ENCODE measurements at places on chromosomes 5 and 9.

GRCh38 chr9:120912958-120913646, 13.5 kb downstream of the TRAF1 start:
- no peak for DNase-seq

DNA sequence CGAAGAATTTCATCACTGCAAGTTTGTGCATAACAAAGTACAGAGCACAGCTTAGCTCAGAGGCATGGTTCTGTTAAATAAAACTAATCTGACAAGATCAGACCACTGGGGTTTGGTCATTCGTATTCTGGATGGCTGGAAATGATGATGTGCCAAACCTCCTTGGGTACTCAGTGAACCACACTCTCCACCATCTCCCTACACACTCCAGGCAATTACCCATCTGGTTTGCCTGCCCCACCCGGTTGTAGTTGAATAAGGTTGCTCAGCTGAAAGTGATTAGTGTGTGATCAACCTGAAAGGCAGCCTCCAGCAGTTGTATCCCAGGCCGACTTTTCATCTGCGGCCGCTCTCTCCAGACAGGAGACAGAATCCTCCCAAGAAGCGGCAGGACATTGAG, 371.4 kb downstream of the TLE1 start:
- DNase-seq, result no peak

DNA sequence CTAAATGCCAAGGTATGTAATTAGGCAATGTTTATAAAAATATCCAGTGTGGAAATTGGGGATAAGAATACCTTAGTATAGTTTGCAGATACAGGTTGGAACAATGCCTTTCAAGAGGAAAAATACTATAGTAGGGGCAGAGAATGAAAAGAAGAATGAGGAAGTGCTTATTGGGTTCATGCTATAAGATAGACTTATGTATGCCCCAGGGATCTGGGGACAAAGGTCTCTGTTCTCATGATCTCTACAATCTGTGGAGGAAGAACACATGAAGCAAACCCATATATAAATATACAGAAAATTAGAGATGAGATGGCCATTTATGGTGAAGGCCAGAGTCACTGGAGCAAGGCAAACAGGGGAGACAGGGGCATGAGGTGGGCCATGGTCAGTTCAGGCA, 106.5 kb upstream of the DAB2 start:
- no peak for DNase-seq

GRCh38 chr5:75666801-75667200, 50.4 kb downstream of the POC5 start:
- no peak for DNase-seq

GRCh38 chr5:5025774-5026408, 114.2 kb upstream of the ADAMTS16 start:
- no peak for DNase-seq

DNA sequence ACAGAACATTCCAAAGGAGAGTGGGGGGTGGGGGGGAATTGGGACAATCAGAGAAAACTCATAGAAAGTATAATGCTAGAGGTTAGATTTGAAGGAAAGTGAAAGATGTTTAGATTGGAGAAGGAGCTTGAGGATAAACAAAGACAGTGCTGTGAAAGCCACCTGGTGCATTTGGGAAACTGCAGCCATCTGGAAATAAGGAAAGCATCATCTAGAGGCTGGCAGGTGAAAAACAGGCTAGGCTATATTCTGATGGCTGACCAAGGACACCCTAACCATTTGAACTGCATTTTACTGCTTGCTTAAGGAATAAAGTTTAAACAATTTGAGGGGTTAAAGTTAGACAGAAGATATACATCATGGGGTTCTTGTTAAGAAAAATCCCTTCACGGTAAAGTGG, 296.4 kb downstream of the CETN3 start:
- no peak for DNase-seq

DNA sequence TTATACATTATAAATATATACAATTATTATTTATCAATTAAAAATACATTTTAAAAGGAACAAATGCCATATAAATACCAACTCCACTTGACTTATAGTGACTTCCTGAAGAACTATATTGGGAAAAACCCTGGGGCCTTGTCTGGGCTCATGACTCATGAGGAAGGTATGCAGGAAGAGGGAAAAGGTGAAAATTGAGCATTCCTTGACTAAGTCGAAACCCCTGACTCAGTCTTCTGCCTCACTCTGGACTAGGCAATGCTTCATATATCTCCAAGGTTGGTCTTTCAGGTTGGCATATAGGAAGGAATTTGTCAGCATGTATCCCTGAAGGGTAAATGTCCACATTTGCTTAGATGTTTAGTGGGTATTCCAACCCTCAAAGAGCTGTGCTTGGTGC, 78.5 kb downstream of the SH3TC2 start:
- DNase-seq, result no peak

GRCh38 chr5:97923997-97924396, 741.0 kb upstream of the RIOK2 start:
- DNase-seq, result no peak

GRCh38 chr9:82354279-82354659, 365.7 kb downstream of the SPATA31D1 start:
- no peak for DNase-seq

DNA sequence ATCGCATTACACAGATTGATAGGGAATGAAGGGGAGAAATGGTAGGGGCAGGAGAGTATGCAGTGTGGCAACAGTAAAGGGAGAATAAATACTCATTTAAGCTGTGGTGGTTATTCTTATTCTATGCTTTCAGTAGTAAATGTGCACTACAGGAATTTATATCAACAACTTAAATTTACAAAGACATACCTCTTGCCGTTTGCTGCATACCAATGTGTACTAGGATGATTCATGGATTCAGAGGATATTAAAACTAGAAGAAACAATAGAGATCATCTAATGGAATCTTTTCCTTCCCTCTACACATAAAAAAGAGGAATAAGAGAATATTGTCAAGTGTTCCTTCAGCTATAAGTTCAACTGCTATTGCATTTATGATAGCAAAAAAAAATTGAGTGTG, 103.3 kb upstream of the RASA1 start:
- no peak for DNase-seq

GRCh38 chr5:51373880-51374523, 9.2 kb upstream of the ISL1 start:
- no peak for DNase-seq

DNA sequence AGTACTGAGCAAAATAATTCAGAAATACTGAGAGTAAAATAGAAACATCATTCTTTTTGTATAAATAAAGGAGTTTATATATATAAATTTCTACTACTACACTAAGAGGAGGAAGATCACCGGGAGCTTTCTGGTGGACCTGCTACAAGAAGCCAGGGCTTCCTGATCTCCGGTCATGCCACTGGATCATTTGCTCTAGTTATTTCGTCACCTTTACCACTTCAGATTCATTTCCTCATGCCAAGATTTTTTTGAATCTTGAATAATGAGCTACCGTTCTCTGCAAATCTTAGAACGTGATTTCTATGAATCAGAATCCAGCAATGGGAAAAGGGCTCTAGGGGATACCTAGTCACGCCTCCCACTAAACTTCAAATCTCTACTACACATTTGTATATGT, 51.9 kb upstream of the TBC1D9B start:
- no peak for DNase-seq

DNA sequence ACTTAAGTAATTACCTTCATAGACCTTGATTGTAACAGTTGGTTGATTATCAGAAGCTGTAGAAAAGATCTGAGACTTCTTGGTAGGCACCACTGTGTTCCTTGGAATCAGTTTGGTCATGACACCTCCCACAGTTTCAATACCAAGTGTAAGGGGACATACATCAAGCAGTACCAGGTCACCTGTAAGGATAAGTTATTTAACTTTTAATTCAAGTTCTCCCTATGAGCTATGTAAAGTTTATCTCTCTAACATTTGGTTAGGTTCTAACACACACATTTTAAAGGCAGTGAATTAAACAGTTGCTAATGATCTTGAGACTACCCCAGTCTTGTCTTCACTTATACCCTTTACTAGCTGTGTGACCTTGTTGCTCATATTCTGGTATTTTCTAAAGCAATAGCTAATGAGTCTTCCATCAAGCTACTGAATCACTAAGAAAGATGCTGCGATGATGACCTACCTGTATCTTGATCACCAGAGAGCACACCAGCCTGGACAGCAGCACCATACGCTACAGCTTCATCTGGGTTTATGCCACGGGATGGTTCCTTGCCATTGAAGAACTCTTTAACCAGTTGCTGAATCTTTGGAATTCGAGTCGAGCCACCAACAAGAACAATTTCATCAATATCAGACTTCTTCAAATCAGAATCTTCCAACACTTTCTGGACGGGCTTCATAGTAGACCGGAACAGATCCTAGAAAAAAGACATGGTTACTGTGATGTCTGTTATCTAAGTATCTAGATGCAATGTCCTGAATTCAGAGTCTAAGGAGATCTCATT, 2.8 kb downstream of the HSPA5 start:
- DNase-seq, result no peak

DNA sequence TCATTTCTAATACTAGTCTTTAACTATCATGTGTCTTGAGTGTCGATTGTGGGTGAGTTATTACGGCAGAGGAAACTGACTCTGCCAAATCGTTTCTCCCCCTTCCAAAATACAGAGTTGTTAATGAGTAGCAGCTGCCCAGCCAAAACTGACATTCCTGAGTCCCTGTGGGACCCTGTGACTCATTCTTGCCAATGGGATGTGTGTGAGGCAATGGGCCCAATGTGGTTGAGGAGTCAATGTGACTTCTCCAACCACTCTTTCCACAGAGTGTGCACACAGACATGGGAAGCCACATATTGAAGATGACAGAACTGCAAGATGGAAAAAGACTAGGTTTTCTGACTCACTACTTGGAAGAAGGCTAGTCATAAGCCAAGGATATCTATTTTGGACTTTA, 434.7 kb downstream of the DTWD2 start:
- no peak for DNase-seq

DNA sequence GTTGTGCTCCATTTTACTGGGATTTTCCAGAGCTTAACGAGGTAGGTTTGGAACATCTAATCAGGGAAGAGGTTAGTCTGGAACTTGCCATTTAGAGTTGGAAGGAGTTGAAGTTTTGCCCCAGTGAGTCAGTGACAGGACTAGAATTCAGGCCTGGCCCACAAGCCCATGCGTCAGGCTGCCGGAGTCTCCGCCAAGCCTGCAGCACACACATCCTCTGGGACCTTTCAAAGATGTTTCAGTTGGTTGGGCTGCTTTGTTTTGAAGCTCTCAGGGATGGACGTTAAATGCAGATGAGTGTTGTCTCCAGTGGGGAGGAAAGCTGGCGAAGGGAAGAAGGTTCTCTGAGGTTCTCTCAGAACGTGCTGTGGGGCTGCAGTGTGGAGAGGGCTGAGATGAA, 147.0 kb downstream of the PSAT1 start:
- no peak for DNase-seq

GRCh38 chr9:120484162-120484561, 95.8 kb downstream of the CDK5RAP2 start:
- no peak for DNase-seq

Data from head of caudate nucleus (tissue), 42 donors.